ENCODE measurements at places on chromosomes 1 and 21.

GRCh38 chr21:41632748-41633475 is 125.0 kb upstream of the TMPRSS2 start:
- no peak for DNase-seq

DNA sequence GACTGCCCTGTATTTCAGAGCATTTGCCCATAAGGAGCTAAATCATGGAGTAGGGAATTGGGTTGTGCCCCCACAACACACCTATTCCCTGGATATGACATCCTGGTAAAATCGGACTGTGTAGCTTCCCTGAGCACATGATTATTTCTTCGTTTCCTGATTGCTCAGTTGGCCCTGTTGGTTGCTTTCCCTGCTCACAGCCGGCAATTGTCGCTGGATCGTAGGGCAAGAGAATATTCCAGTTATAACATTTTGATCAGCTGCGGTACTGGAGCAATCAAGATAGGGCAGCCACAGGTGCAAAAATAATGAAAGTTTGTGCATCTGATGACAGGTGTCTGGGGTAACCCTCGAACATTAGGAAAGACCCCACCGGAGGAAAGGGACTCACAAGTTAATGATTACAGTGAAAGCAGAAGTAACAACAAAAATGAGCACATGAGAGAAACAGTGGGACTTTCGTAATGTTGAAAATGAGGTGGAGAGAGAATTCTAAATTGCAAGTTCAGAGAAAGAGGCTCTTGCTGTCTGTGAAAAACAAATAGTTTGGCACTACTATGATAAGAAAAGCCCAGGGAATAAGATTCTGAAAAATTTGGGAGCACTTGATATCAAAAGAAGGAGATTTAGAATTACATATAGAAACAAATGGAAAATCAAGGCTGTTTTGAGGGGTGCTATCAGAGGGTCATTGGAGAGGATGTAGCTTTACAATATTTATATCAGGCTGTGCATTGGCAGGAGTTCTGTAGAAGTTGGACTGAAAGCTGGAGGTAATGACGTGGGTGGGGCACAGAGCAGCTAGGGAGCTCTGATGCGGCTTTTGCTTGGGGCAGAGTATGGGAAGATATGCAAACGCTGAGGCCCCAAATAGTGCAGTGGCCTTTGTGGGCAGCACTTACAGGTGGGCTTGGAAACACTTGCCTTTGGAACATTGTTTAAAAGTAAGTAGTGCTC is at the start of gene MAB21L3:
TSS of gene MAB21L3 (plus strand) at position 833 of the 957 bp plus-strand sequence. CDS start 1,217 bp downstream, outside the sequence.
- DNase-seq: no peak

DNA sequence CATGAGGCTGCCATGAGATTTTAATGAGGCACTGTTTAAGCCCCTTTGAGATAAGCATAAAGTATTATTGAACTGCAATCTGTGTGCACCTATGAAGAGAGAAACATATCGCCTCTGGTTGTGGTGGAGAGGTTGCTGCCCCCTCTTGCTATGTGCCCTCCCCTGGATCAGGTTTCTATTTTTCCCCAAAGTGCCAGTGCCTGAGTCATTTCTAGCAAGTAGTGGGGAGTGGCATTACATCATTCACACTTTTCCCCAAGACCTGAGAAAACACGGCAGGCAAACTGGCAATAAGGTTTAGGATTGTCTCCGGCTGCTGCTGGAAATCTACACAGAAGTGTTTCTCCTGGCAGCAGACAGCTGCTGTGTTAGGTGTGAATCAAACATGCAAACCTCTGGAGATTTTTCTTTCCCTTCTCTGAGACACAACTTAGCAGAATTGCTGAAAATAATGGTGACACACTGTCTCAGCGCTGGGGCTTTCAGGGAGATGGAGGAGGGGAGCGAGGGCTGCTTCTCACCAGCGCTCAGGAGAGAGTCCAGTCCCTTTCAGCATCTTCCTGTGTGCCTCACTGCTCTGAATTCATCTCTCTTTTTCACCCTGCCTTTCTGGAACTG is 13.7 kb upstream of the RGS16 start:
- peak; percentile 50 for DNase-seq

- no peak for DNase-seq
Observed at GRCh38 chr1:41240781-41241353, 1.2 kb downstream of the SCMH1 start.

DNA sequence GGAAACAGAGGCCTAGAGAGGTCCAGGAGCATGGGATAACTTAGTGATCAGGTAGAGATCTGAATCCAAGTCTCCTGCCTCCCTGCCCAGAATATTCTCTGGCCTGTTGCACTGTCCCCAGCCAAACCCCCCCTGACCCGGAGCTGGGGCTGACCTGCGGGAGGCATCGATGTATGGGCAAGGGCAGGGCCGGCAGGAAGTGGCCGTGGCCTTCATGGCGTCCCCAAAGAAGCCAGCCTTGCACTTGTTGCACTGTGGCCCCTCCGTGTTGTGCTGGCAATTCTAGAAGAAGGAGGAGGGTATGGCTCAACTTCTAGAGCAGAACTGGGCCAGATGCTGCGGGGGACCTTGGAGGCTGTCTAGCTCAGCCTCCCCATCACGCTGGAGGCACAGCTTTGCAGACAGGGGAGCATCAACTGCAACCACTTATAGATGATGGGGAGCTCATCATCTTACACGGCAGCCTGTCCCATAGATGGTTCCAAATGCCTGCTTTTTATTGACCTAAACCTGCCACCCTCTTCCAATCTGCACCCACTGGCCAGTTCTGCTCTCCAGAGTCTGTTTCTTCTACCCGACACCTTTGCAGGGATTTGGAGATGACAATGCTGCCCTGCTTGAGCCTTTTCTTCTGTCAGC is 58.2 kb downstream of the HSPG2 start:
- no peak for DNase-seq

DNA sequence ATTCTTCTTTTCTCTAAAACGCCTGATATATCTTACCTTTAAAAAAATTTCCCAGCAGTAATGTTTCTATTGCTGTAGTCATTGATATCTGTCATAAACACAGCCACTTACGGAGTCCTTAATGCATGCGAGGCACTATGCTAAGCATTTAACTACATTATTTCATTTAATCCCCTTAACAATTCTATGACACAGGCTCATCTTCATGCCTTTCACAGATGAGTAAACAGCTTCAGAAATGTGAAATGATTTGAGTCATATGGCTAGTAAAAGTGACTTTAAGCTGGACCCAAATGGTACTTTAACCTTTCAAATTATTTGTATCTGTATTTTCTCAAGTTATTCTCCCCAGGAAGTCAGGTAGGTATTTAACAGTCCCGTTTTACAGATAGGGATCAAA is 125.1 kb upstream of the FGGY start:
- DNase-seq: no peak
